ENCODE measurements at places on chromosomes 2 and 18.

DNA sequence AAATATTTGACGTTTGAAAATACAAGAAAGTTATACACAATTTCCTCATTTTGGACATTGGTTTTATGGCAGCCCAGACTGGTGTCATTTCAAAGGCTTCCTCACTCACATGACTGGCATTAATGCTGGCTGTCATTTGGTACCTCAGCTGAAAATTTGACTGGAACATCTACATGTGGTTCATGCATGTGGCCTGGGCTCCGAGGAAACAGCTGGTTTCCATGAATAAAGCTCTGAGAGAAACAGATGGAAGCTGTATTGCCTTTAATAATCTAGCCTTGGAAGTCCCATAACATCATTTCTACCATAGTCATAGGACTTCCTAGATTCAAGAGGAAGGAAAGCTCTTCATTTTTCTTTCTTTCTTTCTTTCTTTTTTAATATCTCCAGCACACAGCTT lies 42.9 kb upstream of the RIT2 start:
- no peak for DNase-seq

DNA sequence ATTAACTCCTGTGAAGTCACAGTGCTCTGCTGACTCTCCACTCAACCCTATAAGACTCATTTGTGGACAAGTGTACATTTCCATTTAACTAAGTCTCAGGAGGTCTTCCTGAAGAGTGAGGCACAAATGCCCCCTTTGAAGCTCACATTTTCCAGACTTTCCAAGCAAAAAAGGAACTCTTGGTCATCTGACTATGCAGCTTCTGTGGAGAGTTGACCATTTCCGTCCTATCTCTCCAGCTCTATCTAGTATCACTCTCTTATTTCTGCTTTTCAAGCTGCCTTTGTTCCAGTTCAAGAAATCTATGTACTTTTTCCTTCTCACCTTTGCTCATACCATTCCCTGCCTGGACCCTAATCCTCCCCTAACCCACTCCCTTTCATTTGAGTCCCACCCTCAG lies 77.0 kb downstream of the ANTXR1 start:
- no peak for DNase-seq

DNA sequence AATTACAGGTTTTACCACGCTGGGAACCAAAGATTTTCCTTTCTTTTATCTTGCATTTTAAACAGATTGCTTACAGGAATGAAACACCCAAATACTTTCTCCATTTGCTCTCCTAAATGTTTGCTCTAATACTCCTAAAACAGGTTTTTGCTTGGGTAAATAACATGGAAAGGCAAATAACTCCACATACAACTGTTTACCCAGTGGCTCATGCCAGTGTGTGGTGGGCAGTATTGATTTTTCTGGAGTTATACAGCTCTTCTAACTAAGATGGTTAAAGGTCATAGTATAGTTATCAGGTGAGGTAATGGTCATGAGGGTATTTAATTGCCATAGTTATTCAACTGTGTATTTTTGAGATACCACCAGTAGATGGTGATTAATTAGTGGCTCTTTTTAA lies 61.2 kb upstream of the RAB27B start:
- no peak for DNase-seq

DNA sequence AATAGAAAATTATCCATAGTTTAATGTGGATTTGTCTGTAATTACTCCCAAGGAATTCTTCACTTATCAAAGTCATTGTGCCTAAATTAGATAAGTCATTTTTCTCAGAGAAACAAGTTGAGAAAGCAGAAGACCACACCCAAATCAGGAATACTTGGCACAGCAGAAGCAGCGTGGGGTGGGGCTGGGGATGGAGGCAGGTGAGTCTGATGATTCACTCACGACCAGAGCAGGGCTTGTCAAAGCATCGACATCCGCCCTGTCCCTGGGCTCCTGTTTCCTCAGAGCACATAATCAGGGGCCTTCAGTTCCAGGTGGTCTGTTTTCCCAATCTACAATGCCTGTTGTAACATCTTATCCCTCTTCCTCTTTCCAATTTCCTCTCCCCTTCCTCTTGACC lies 31.5 kb upstream of the COLEC12 start:
- no peak for DNase-seq

- no peak for DNase-seq
Observed at GRCh38 chr18:55272510-55273243, 313.4 kb upstream of the CCDC68 start.

GRCh38 chr2:126413079-126413478 lies 242.9 kb upstream of the GYPC start:
- no peak for DNase-seq

- no peak for DNase-seq
Observed at GRCh38 chr2:54770676-54771075, 47.2 kb downstream of the EML6 start.

- DNase-seq, result no peak
Observed at GRCh38 chr18:61803393-61803792, 89.4 kb downstream of the RNF152 start.

GRCh38 chr2:224033601-224034000 lies 5.5 kb downstream of the SERPINE2 start:
- DNase-seq, result no peak

GRCh38 chr18:22930089-22930713 lies 2.9 kb upstream of the RBBP8 start:
- peak; percentile 86 for DNase-seq

GRCh38 chr2:2960441-2961133 lies 417.0 kb downstream of the EIPR1 start:
- no peak for DNase-seq

- DNase-seq, result no peak
Observed at GRCh38 chr2:224165901-224166319, 126.8 kb upstream of the SERPINE2 start.

GRCh38 chr2:191854382-191855372 lies 7.8 kb upstream of the CAVIN2 start:
- no peak for DNase-seq

DNA sequence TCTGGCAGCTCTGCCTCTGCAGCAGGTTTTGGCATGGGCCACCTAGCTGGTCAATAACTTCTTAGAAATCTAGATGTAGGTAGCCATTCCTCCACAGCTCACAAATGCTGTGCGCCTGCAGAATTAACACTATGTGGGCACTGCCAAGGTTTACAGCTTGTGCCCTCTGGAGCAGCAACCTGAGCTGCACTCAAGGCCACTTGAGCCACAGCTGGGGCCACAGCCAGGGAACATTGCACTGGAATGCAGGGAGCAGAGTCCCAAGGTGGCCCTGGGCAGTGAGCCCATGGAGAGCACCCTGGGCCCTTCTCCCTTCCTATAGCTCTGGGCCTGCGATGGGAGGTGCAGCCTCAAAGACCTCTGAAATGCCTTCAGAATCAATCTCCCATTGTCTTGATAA lies 365.3 kb downstream of the SATB2 start:
- no peak for DNase-seq

DNA sequence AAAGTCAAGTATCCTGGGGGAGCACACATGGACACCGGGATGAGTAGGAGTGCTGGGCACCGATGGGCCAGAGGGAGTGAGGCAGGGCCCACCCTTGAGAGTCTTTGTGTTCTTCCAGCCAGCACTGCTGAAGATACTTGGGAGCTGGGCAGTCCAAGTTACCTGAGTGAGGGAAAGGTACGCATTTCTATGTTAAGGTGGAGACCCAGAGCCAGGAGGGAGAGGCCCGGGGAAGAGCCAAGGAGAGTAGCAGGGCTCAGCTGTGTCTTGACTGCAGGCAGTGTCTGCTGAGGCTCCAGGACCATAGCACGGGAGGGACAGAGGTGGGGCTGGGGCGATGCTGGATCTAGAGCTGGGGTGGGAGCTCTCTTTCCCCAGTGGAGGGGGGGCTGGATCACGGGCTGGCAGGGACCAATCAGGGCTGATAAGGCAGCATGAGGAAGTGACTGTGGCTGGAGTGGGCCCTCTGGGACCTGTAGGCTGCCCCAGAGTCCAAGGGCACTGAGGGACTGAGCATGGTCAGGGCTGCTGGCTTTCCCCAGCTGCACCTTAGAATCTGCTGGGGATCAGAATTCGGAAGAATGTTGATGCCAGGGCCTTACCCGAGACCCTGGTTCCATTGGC lies 289.2 kb downstream of the PHLPP1 start:
- DNase-seq, result no peak

DNA sequence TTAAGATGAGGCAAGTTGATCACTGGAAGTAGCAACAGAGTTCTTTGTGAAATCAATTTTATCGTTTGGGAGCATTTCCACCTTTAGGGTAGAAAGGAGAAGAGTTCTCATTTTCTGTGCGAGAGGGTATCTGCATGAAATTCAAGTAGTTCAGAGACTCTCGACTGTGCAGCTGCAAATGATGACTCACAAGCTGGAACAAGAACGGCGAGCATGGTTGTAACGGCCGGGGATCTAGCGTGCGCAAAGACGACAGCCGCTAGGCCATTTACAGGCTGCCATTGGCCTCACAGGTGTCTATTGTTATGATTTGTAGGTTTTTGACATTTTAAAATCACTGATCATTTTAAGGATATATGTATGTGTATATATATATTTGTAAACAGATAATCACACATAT lies 5.2 kb downstream of the KLHL29 start:
- no peak for DNase-seq

GRCh38 chr2:47598476-47598875 lies 184.5 kb upstream of the MSH6 start:
- no peak for DNase-seq

GRCh38 chr18:57833441-57834101 lies 30.5 kb upstream of the ATP8B1 start:
- DNase-seq, result peak; percentile 30

DNA sequence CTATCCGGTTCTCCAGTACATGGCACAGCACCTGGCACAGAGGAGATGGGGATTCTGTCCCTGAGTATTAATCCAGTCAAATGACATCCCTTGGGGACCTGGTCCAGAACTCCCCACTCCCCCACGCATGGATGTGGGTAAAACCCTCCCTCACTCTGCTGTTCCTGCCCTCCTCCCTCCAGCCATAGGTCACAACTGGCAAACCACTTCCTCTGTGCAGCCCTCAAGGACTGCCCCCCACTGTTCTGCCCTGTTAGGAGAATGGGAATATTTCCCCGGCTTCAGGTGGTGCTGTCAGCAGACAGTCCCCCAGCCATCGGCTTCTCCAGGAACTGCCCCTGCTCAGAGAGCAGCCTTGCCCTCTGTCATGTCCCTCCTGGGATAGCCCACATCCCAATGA lies 1.5 kb upstream of the TFCP2L1 start:
- DNase-seq, result no peak

DNA sequence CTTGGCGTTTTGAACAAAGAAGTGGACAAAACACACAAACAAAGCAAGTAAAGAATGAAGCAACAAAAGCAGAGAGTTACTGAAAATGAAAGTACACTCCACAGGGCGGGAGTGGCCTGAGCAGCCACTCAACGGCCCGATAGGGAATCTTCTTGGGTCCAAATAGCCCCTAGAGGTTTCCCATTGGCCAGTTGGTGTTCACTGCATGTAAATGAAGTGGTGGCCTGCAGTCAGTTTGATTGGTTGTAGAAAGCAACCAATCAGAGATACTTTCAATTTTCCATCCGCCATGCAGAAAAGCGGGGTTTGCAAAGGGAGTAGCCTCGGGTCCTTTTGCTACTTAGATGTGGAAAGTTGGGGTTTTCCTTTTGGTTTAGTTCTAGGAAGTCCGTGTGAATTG lies 31.6 kb downstream of the CYBRD1 start:
- no peak for DNase-seq

GRCh38 chr2:75920859-75921551 lies 210.3 kb upstream of the GCFC2 start:
- DNase-seq, result no peak

DNA sequence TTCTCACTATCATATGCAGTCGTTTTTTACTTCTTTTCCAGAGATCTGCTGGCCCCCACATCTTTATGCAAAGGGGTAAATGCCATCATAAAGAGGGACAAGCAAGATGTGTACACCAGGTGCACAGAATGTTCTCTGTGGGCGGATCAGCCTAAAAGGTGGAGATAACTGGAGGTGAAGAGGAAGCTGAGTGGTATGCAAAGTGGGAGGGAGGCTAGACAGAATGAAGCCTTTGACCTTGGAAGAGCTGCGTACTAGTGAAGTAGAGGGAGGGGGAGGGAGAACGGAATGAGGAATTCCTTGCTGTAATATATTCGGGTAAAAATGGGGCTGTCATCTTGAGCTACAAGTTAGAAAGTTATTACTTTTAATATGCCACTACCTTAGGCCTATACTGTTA lies 287.5 kb upstream of the VRK2 start:
- no peak for DNase-seq

GRCh38 chr2:53941749-53942148 lies 29.0 kb downstream of the PSME4 start:
- no peak for DNase-seq

DNA sequence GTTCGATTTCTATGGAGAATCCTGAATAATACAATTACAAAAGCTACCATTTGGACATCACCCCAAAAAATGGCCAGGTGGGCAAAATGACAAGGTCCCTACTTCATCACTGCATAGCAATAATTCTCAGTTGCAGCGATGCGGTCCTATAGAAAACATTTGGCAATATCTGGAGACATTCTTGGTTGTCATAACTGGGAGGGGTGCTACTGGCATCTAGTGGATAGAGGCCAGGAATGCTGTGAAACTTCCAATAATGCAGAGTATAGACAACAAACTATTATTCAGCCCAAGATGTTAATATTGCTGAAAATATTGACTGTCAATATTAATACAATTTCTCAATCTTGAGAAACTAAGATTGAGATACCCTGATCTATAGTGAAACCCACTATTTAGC lies 637.8 kb upstream of the PKDCC start:
- DNase-seq, result no peak

- no peak for DNase-seq
Observed at GRCh38 chr2:45626387-45627221, 15.5 kb upstream of the SRBD1 start.

DNA sequence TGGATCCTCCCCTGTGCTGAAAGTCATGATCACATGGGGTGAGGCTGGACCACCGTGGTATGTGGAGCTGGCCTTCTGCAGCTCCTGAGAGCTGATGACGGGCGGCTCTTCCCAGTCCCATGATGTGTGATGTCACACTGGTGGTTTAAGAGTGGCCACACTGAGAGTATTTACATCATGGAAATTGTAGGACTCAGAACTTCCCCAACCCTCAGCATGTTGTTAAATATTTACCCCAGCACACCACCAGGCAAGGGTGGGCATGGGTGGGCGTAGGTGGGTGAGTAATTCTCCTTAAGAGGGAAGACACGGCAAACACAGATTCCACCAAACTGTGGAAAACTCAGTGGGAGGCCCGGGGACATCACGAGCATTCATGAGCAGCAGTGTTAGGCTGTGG lies 106.8 kb downstream of the ALPK2 start:
- DNase-seq, result no peak

DNA sequence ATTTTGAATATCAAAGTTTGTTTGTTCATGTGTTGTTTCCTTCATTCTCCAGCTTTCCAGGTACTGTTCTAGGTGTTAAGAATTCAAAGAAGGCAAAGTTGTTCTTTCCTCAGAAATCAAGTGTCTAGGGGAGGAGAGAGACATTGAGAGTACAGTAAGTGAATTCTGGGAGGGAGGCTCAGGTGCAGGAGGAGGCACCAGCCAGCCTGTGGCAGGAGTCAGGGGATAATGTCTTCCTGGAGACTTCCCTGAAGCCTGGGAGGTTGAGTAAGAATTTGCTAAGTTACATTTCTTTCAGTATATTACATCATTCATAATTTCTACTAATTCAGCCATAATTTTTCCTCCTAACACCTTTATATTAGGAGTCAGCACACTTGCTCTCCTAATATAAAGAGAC lies 462.1 kb downstream of the TDRD15 start:
- no peak for DNase-seq

All from stimulated activated CD4-positive, alpha-beta T cell treated with anti-CD3 and anti-CD28 coated beads, Interleukin-2, amount 100 ng/mL, for 24 hours (primary cell).